Stimulated activated CD8-positive, alpha-beta memory T cell treated with anti-CD3 and anti-CD28 coated beads, Interleukin-2, amount 100 ng/mL, for 1 hour (primary cell): ENCODE measurements at places on chromosomes 3 and 15.

- DNase-seq, result no peak
Measured at GRCh38 chr3:18533039-18533438, 107.9 kb upstream of the SATB1 start.

- DNase-seq, result no peak
Measured at GRCh38 chr3:109050591-109051167, 67.3 kb downstream of the MORC1 start.

GRCh38 chr15:35696767-35697231 is 150.8 kb upstream of the DPH6 start:
- DNase-seq, result no peak

DNA sequence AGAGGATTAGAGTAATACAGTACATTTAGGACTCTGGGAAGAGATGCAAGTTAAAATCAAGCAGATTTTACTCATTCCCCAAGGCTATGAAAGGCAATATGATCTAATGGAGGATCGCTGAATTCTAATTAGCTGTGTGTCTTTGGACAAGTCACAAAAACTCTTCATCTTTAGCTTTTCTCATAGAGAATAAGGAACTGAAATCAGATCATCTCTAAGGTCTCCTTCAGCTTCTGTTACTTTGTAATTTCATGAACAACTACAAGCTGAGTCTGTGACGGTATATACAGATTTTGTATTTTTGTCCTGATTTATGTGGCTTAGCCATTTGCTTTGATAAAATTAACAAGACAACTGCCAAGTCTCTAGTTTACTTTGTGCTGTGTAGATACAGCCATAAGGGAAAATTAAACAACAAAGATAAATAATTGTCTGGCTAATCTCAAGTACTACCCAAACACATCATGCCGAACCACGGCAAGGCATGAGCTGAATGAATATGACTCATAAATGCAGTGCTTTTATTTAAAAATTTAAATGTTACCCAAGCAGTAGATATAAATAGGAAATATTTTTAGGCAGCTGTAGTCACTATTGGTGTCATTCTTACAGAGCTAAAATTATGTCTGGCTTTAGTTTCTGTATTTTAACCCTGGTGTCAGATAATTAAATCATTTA is 81.5 kb downstream of the GAP43 start:
- DNase-seq, result no peak

- no peak for DNase-seq
Measured at GRCh38 chr3:44424758-44425157, 52.7 kb downstream of the ZNF445 start.

DNA sequence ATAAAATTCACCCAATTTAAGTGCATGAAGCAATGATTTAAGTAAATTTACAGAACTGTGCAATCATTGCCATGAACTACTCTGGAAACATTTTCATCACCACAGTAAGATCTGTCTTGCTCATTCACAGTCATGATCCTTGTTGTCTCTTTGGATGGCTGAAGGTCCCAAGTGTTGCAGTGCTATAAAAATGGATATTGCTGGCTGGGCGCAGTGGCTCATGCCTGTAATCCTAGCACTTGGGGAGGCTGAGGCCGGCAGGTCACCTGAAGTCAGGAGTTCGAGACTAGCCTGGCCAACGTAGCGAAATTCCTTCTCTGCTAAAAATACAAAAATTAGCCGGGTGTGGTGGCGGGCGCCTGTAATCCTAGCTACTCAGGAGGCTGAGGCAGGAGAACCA is 17.0 kb downstream of the SNRPN start:
- DNase-seq, result no peak

DNA sequence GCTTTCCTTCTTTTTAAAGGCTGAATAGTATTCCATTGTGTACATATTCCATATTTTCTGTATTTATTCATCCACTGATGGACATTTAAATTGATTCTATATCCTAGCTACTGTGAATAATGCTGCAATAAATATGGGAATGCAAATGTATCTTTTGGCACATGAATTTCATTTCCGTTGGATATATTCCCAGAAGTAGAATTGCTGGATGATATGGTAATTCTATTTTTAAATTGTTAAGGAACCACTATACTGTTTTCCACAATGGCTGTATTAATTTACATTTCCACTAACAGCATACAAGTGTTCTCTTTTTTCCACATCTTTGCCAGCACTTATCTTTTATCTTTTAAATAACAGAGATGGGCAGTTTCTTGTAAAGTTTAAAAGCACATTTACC is 302.7 kb downstream of the CTNNB1 start:
- DNase-seq, result no peak

- DNase-seq, result no peak
Measured at GRCh38 chr3:186902154-186902553, 28.2 kb upstream of the ST6GAL1 start.

DNA sequence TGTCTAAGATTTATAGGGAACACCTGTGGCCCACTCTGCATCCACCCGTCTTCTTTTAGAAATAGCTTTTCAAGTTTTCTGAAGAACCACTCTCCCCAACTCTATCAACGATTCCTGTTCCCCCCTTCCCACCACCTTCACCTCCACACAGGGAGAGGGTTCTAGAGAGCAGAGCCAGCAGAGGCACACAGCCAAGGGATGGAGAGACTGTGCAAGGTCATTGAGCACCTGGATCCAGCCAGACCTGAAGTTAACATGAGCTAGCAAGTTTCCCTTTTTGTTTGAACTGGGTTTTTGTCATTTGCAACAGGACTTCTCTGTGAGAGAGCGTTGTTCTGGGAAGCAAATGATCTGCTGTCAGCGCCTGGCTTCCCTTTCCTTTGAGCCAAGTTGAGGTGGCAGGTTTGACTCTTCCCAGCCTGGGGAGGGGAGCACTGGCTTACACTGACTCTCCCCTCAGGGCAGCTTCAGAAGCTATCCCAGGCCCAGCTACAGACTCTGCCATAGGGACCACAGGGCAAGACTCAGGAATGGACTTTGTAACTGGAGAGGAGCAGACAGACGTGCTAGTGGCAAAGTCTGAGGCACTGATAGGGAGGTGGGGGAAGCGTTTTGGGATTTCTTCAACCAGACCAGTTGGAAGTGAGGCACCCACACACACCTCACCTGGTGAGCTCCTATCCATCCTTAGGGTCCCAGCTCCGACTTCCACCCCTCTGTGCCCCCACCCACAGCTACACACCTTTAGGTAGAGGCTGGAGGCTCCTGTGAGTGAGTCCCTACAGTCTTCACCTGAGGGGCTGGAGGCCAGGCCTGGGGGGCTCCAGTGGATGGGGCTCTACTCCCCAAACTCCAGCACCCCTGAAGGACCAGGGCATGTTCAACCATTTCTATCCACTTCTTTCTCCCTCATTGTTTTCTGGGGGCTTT is 19.4 kb upstream of the PLXNA1 start:
- DNase-seq, result no peak

DNA sequence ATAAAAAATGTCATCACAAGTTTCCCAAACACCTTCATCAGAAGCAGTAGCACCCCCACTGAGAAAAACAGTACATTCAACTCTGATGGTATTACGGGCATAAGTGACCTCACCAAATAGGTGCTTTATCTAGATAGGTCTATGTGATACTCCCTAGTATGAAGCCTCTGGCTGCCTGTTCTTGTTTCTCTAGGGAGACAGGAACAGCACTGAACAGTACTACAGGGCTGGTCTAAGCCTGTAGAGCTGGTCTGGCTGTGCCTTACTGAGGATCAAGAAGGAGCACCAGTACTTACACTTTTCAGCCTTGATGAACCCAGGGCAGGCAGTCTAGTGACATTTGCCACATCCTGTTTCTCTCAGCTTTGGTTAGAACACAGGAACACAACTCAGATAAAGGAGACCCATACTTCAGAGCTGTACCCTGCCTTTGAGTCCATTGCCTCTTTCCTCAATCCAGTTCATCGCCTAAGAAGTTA is 35.9 kb downstream of the OXNAD1 start:
- DNase-seq, result no peak

- no peak for DNase-seq
Measured at GRCh38 chr3:49966233-49966942, 26.4 kb downstream of the RBM6 start.

DNA sequence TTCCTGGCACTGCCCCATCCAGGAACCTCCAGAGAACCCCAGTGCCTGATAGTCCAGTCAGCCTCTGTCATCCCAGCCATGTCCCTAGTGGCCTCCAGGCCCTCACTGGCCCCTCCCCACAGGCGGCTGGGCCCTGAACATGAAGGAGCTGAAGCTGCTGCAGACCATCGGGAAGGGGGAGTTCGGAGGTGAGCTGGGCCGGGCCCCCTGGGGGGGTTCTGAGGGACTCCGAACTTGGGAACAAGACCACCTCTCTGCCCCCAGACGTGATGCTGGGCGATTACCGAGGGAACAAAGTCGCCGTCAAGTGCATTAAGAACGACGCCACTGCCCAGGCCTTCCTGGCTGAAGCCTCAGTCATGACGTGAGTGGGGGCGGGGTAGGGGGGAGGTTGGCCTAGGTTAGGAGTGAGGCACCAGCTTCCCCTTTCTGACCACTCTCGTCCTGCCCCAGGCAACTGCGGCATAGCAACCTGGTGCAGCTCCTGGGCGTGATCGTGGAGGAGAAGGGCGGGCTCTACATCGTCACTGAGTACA is 12.0 kb upstream of the LMAN1L start:
- DNase-seq, result no peak

DNA sequence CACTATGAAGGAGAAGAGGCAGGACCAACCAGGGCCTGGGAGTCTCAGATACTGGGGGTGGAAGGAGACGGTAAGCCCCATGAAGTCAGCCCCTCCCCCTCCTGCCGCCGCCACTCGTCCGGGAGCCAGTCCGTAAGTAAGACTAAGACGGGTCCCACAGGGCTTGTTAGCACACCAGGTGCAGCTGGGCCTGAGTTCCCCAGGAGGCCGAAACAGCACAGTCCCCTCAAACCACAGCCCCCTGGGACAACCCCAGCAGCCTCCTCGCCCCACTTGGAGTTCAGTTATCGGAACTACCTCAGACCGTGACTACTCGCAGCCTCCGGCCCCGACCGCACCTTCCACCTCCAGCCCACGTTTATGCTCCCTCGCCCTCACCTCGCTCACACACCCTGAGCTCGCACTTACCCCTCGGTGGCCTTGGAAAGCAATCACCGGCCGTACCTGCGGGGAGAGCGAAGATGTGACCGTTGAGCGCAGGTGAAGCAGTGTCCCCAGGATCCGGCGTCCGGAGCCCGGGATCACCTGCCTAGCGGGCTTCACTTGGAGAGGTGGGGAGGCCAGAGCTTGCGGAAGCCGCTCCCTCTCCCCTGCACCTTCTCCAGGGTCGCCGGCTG is 557 bp downstream of the ELL3 start:
- no peak for DNase-seq

DNA sequence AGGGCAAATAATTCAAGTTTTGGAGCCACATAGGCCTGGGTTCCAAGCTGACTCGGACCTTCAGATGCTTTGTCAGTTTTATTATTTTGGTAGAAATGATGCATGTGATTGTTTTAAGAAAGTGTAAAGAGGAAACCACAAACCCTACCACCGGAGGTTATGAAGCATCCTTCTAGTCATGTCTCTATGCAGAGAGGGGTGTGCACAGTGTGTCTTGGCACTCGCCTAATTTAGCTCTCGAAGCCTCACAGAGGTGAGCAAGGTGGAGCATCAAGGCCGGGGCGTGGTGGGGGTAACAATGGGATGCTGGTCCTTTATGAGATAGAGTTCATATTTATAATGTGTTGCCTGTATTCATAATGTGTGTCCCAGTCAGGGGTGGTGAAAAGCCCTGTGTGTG is 63.7 kb upstream of the SMAD6 start:
- no peak for DNase-seq

- no peak for DNase-seq
Measured at GRCh38 chr15:45586601-45587094, 531 bp upstream of the BLOC1S6 start.

DNA sequence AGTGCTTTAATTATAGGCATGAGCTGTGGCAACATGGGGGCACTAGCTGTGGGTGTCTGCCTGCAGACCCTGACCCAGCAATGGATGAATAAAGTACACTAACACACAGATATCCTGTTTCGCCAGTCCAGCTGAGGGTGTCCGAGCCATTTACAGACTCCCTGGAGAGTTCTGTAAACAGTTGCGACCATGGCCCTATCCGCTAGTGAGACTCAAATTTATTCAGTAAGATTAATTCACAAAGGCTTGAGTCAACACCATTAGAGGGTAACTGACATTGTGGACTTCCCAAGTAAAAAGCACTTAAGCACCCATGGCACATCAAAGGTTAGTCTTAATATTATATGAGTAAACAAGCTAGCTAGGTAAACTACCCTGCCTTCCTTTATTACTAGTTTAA is 161.6 kb downstream of the TBL1XR1 start:
- DNase-seq, result no peak

GRCh38 chr3:140129768-140130284 is 194.8 kb downstream of the CLSTN2 start:
- no peak for DNase-seq

DNA sequence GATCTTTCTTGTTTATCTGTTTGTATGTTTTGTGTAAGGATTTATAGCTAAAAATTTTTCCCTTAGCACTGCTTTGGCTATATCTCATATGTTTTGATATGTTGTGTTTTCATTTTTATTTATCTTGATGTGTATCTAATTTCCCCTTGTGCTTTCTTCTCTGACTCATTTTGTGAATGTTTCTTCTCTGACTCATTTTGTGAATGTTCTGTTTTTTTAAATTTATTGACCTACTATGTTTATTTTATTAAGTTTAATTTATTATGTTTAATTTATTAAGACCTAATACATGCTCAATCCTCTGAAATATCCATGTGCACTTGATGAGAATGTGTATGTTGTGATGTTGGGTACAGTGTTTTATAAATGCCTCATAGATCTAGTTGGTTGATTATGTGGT is 793.5 kb upstream of the CADM2 start:
- DNase-seq, result no peak

GRCh38 chr3:55333923-55334322 is 153.2 kb downstream of the WNT5A start:
- DNase-seq, result no peak

DNA sequence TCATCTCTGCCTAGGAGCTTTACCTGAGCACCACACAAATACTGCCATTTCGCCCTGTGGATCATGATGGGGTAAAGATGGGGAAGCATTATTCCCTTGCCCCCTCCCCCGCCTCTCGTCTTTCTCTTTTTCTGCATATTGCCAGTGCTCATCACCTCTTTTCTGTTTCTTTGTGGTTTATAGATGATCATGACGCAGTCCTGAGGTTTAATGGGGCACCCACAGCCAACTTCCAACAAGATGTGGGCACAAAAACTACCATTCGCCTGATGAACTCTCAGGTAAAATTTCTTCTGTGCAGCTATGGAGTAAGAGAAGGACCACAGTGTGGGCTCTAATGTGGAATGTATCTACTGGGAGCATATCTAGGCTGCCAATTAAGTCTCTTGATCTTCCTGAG is 88.2 kb downstream of the RPL39L start:
- DNase-seq, result no peak

DNA sequence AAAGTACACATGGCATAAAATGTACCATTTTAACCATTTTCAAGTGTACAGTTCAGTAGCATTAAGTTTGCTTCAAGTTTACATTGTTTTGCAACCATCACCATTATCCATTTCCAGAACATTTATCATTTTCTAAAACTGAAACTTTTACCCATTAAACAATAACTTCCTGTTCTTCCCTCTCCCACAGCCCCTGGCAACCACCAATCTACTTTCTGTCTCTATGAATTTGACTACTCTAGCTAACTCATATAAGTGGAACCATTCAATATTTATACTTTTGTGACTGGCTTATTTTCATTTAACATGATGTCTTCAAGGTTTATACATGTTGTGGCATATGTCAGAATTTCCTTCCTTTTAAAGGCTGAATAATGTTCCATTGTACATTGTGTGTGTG is 19.9 kb downstream of the TMEM62 start:
- no peak for DNase-seq

GRCh38 chr15:29123991-29124390 is 145.6 kb downstream of the NSMCE3 start:
- DNase-seq, result no peak

- DNase-seq, result no peak
Measured at GRCh38 chr3:64909757-64910467, 222.1 kb upstream of the ADAMTS9 start.
